ENCODE measurements at places on chromosomes 3 and 15.

DNA sequence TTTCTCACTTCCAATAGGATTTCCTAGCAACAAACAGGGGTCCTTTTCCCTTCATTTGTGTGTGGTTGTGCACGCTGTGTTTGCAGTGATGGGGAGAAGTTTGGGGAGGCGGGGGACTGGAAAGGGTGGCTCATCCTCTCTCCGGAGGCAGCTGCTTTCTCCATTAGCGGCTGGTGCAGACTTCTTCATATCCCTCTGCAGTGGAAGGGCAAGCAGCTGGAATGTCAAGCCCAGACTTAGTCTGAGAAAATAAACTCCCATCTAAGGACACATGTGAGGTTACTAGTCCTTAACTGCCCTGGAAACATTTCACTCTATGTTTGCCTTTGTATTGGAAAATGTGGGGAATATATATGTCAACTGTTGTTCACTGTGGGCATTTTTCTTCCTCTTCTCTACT, 467.0 kb upstream of the RASGRP1 start:
- DNase-seq = no peak

DNA sequence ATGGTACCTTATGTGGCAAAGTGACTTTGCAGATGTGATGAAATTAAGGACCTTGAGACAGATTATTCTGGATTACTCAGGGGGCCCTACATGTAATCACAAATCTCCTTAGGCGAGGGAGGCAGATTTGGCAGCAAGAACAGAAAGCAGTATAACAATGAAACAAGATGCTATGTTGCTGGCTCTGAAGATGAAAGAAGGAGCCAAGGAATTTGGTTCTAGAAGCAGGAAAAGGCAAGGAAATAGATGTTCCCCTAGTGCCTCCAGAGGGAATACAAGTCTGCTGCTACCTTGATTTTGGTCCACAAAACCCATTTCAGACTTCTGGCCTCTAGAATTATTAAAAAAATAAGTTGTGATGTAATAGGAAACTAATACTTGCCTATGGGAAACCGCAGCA, 64.5 kb downstream of the PIK3R4 start:
- no peak for DNase-seq

DNA sequence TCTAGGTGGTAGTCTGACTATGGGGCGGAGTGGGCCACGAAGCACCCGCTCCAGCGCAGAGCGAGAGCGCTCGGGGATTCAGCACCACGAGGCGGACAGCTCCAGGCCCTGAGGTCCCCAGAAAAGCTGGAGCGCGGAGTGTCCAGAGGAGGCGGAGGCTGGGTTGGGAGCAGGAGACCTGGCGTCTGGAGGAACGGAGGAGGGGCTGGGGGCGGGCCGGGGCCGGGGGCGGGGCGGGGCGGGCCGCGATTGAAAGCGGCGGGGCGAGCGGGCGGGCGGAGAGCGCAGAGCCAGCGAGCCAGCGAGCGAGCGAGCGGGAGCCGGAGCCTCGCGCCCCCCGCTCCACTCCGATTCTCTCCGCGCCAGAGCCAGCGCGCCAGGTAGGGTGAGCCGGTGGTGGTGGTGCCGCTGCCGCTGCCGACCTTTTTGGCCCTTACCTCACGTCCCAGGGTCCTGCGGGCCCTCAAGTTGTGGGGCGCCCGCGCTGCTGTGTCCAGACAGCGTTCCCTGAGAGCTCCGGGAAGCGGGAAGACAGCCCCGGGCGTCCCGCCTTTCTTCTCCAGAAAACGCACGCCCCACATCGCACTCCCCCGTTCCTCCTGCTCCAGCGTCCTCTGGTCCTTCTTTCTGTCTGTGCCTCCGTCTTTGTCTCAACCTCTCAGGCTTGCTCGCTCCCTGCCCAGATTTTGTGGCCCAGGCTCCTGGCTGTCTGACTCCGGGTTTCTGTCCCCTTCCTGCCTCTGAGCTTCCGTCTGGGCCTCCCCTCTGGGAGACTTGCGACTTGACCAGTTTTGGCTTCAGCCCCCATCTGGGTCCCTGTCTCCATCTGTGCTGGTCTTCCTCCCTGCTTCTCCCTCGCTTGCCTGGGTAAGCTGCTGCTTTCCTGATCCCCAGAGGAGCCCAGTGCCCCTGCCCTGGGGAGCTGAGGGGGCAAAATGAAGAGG, at the start of gene GRM2:
Gene GRM2 (plus strand): TSS at position 281 of the 944 bp plus-strand sequence. CDS start 1,916 bp downstream, outside the sequence.
- no peak for DNase-seq

DNA sequence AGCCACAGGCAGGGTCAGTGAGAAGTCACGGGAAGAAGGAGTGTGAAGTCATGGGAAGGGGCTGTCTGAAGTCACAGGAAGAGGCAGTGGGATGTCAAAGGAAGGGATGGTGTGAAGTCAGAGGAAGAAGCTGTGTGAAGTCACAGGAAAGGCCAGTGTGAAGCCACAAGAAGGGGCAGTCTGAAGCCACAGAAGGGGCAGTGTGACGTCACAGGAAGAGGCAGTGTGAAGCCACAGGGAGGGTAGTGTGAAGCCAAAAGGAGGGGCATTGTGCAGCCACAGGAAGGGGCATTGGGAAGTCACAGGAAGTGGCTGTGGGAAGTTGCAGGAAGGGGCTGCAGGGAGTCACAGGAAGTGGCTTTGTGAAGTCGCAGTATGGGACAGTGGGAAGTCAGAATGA, 35.1 kb downstream of the GASK1A start:
- no peak for DNase-seq

DNA sequence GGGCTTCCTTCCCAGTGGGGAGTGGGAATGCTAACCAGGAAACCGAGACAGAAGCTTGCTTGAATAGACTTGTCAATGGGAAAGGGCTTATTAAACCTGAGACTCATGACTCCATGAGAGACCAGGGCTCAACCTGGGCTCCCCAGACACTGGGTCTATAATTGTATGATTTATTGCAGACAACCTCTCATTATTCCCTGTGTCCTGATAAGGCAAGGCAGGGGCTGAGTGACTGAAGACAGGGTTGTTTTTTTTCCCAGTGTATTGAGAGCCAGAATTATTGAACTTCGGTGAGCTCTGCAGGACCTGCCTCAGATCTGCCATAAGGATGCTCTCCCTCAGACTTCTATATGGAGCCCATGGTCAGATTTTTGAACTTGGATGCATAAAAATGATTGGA, 79.5 kb upstream of the KLHL25 start:
- DNase-seq = no peak

- DNase-seq = no peak
Observed at GRCh38 chr3:117798221-117798620, 1088.6 kb downstream of the TUSC7 start.

GRCh38 chr3:31196881-31197364, 302.5 kb upstream of the GADL1 start:
- no peak for DNase-seq

DNA sequence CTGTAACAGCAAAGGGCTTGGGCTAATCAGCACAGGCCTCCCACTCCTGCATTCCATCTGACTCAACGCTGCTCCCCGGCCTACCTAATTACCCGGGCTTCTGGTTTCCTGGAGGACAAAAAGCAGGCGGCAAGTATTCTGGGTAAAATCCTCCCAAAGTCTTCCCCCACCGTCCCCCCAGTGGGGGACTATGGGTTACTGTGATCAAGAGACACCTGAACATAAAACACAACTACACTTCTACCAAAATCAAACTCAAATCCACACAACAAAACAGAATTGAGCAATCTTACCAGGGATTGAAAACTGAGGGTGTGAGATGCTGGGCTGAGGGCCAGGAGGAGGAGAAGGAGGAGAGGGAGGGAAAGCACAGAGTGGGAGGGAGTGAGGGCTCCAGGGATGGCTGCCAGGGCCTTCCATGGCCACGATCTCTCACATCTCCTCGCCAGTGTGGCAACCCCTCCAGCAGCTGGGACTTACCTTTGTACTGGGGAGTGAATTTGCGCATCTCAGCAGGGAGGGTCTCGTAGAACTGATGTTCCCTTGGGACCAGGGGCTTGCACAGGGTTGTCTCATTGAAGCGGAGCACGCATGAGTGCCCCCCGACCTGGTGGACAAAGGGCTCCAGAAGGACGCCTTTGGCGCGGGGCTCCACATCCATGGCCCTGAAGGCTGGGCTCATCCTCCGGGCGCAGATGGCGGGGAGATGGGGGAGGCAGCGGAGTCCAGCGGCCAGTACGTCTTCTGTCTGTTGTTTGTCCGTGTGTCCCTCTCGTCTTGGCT, 9.1 kb upstream of the NCKIPSD start:
- no peak for DNase-seq

- DNase-seq = no peak
Observed at GRCh38 chr15:39511000-39511915, 69.6 kb upstream of the THBS1 start.

DNA sequence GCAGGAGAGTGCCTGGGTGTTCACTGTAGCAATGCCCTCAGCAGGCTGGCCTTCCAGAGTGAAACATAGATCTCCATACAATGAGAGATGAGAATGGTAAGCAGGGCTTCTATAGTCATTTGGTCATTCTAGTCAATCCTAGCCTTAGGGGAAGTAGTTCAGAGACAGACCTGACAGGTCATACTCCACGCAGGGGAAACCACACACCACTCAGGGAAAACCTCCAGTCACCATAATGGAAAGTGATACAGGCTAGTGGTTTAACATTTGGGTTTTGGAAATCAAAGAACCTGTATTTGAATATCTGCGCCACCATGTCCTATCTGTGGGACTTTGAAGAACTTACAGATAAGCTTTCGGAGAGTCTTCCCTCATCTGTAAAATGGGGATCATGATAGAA, 425.7 kb upstream of the PPP2R3A start:
- DNase-seq = no peak

DNA sequence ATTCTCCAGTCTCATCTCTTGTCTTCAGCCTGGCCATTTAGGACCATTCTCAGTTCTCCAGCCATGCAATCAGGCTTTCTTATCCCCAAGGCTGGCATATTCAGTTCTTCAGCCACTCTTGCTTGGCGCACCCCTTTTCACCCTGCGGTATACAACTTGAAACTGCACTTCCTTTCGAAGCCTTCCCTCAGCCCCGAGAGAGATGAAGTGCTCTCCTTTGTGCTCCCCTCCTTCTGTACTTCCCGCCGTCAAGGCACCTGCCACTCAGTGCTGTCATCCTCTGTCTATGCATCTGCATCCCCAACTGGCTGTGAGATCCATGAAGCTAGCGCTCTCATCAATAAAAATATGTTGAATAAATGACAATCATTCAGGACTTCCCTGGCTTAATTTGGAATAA, 45.7 kb downstream of the MORC1 start:
- DNase-seq = no peak

- DNase-seq = no peak
Observed at GRCh38 chr3:186258968-186259367, 103.1 kb downstream of the DGKG start.

DNA sequence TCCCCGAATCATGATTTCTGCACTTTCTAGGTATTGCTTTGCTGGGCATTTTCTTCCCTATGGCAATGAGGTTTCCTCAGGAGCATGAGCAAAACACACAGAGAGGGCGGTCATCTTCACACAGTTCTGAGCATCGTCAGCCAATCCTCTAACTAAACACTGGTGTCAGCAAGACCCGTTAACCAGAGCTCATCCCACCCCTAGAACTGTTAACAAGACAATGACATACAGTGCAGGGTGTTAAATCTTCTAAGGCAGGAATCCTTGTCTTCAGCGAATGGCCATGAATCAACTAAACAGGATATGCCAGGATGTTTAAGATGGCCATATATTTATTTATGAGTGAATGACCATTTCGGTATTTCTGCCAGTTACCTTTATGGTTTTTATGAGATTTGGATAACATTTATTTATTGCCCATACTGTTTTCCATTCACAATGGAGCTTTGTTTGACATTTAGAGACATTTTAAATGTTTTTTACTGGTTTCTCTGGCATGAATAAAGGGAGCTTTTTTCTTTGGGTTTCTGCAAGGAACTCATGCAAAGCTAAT, 411.5 kb upstream of the PROK2 start:
- DNase-seq = no peak

GRCh38 chr3:41893977-41894376, 67.9 kb downstream of the ULK4 start:
- DNase-seq = no peak

- no peak for DNase-seq
Observed at GRCh38 chr3:170705131-170705530, 119.3 kb upstream of the SLC7A14 start.

DNA sequence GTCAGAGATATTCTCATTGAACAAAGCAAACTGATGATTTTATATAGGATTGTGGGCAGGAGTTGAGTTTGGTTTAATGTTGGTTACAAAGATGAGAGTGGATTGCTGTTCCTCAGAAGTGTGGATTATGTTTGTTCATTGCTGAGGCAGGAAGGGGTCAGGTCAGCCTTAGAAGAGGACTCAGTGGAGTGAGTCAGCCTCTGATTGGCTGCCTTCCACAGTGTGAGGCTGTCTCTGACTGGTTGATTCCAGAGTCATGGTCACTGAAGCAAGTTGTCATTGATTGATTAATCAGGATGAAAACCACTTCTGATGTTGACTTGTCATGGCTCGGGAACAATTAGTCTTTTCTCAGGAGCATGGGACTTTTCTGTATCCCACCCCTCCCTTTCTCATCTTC, 36.2 kb downstream of the KBTBD12 start:
- DNase-seq = no peak

GRCh38 chr3:189698811-189699210, 67.6 kb downstream of the TP63 start:
- DNase-seq = no peak

DNA sequence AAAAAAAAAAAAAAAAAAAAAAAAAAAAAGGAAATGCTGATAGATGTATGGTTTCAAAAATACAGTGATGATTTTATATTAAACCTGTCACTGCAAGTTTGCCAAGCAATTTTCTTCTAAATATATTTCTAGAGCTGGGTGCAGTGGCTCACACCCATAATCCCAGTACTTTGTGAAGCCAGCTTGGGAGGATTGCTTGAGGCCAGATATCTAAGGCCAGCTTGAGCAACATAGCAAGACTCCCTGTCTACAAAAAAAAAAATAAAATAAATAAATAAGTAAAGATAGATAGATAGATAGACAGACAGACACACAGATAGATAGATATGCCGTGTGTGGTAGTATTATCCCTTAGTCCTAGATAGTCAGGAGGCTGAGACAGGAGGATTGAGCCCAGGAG, 41.4 kb upstream of the ST3GAL6 start:
- DNase-seq = no peak

DNA sequence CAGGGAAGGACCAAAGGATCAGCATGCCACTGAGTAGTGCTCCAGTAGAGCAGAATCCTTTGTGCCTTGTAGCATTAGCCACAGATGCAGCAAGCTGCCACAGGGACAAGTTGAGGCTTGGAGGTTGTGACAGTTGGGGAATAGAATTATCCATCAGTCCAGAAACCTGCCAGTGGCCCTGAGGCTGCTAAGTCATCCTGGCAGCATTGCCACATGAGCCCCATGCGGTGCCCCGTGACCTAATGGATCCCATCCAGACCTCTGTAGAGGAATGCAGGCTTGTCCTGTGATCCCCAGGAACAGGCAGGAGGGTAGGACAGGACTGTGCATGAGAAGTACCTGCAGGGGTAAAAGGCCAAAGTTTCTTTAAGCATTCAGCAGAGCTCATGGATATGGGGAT, 51.7 kb downstream of the BOC start:
- DNase-seq = no peak

All from activated T-helper 1 cell treated with Interleukin-2 at 50 U/mL for 16 hours (primary cell).